Endothelial cell (in vitro differentiated cells): ENCODE measurements at places on chromosomes 1 and 21. TPM values are rescaled to one million over a fixed set of nuclear protein-coding genes. Genes with fewer than 3 reads are reported as not detected.

DNA sequence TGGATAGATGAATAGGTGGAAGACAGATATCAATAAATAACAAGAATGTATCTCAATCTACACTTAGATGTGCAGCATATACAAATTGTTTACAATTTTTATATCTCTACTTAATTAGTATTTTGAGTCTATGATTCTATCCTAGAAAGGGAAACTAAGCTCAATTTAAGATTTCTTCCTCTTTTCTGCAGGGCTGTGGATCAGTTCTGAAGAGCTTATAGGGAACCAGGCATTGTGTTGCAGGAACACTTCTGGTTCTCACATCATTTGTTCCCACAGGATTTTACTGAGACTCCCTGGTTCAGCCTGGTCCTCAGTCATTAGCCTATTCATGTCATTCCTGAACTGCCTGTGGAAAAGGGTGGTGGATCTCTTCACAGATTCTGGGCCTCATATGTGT is 105.8 kb downstream of the TNFSF18 start:
- DNase-seq, result no peak

- no peak for DNase-seq
These were observed 7.2 kb downstream of the SETD4 start for GRCh38 chr21:36052860-36053714.

- DNase-seq, result no peak
These were observed 62.3 kb upstream of the FMN2 start for GRCh38 chr1:240029418-240029817.

DNA sequence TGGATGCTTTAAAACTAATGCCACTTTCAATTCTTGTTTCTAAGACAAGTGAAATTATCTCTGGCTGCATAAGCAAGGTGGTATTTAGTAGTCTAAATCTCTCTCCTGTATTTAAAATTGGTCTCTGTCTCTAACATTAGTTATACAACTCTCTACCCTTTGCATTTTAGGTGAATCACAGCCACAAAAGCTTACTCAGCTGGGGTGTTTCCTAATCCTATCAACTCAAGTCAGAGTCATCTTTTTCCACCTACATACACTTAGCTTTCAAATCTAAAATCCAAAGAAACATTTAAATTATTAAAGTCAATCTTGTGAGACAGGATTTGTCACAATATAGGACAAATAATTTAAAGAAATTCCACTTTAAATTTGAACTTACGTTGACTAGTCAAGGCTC is 255.1 kb upstream of the CXADR start:
- no peak for DNase-seq

DNA sequence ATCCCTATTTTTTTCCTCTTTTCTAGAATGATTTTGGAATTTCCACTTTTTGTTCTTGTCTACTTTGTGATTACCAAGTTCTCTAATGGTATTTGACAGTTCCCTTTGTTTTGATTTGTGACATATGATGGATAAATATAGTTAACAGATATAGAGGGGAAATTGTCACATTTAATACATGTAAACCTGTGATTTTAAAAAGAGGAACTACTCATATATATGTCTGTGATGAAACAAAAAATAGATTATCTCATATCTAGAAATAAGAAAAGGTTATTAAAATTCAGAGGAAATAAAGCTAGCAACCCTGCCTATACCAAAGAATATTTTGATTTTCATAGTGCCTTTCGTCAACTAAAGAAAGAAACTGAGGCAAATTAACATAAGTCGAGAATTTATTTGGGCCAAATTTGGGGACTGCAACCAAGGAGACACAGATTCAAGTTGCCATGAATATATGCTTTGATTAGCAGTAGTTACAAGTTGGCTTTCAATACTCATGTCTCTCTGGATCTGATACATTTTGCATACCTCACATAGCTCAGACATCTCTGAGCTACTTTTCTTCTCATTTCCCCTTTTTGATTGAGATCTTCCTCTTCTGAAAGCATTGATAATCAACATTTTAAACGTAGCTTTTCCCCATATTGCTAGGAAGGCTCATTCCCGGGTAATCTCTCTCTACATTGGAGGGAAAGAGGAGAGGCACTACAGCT is 15.6 kb upstream of the C21orf91 start:
- DNase-seq, result no peak

- DNase-seq, result no peak
These were observed 13.5 kb downstream of the RNF2 start for GRCh38 chr1:185058876-185059275.

DNA sequence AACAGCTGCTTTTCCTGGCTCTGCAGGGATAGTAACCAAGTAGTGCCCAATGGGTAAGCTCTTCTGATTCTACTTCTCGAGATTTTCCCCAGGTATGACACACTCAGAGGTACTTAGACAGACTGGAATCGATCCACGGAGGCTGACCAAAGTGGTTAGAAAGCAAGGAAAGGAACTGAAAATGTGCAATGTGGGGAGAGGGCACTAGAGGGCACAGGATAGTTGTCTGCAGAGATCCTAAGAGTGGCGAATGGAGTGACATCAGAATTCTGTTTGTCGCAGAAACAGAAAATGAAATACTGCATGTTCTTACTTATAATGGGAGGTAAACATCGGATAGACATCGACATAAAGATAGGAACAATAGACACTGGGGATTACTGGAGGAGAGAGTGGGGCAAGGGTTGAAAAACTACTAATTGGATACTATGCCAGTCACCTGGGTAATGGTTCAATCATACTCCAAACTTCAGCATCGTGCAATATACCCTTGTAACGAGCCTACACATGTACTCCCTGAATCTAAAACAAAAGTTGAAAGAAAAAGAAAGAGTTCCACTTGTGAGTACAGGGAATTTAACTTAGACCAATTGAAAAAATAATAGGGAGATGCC is 23.3 kb downstream of the CYP2J2 start:
- peak; percentile 47 for DNase-seq

GRCh38 chr1:44808938-44809917 is 905 bp downstream of the BTBD19 start:
- no peak for DNase-seq

GRCh38 chr1:25608488-25609178 is 8.0 kb upstream of the MAN1C1 start:
- DNase-seq, result peak; percentile 81

DNA sequence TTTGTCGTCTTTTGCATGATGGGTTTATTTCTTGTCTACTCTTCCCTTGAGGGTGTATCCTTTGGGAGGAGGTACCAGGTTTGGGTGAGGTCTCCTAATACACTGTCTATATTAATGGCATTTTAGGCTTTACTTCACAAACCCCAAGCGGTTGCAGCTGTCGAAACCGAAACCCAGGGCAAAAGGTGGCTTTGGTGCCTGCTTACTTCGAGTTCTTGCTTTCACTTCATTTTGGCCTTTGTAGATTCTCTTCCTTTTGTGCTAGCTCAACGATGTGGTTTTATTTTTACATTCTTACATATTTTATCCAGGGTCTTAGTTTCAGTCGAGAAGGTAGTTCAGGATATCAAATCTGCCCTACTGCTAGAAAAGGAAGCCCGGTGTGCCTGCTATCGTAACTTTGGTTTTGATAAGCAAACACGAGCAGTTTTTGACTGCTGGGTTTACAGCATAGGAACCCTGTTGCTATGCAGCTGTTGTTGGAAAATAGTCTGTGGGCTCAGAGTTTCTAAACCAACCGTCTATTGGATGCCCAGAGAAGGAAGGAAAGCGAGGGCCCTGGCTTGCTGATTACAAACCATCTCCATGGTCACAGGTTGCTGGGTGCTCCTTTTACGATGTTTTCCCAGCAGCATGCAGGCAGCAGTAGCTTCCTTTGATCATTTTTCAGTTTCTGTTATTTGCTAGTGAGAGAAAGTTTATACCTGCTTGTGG is 9.8 kb upstream of the TSPAN2 start:
- DNase-seq, result peak; percentile 26

- no peak for DNase-seq
These were observed 402.3 kb downstream of the RYR2 start for GRCh38 chr1:237444120-237444790.

- no peak for DNase-seq
These were observed 2.7 kb upstream of the ZBTB21 start for GRCh38 chr21:42012763-42013329.

GRCh38 chr1:186899977-186900376 is 71.2 kb downstream of the PLA2G4A start:
- DNase-seq, result no peak

- no peak for DNase-seq
These were observed 135.9 kb downstream of the FGGY start for GRCh38 chr1:59432531-59433439.

- no peak for DNase-seq
These were observed 75.7 kb downstream of the PHTF1 start for GRCh38 chr1:113683384-113684152.

GRCh38 chr1:234634387-234634786 is 24.4 kb upstream of the IRF2BP2 start:
- no peak for DNase-seq

- no peak for DNase-seq
These were observed 46.0 kb upstream of the LRRN2 start for GRCh38 chr1:204731509-204731908.

DNA sequence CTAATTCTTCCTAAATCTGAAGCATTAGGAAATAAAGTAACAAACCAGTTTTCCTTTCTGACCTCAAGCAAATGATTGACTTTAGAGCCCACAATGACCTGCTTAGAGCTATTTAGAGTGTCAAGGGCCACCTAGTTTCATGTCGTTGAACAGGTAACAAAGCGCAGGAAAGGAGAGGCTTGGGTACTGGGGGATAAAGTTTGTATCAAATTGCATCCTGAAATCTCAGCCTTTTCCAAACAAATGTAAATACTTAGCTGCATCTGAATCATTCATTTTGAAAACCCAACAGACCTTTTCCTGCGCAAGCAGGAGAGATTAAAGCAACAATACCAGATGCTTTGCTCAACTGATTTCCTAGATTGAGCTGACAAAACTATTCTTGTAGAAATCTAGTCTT is 121.2 kb downstream of the NRIP1 start:
- DNase-seq, result no peak

- DNase-seq, result no peak
These were observed 23.9 kb downstream of the CACHD1 start for GRCh38 chr1:64493831-64494230.

DNA sequence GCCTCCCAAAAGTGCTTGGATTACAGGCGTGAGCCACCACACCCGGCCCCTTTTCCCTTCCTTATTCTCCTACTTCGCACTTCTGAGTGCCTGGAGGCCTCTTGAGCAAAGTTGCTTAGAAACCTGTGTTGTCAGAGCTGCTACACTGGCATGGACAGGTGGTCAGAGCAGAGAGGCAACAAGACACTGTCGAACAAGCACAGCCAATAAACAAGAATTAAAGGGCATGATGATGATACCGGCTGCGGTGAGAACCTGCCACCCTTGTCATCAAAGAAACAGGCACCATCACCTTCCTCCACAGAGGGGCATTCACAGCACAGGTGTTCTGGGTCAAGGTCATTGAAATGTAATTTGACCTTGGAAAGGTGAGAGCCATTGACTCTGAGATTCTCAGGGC is 23.3 kb downstream of the STUM start:
- DNase-seq, result no peak

DNA sequence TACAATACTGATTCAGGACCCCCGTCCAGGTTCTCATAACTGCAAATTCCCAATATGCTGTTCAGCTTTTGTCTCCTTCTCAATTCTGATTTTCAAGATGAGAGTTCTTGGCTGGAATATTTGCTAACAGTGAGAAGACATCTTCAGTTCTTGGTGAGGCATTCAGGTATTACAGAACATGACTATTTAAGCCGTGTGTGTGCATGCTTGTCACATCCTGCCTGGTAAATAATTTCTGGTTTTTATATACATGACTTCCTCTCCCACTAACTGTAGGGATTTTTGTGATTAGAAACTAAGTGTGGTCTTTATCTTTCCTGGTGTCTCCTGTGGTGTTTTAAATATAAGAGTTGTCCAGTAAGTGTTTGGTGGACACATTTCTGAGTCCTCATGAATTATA is 10.2 kb upstream of the SLC19A2 start:
- no peak for DNase-seq

DNA sequence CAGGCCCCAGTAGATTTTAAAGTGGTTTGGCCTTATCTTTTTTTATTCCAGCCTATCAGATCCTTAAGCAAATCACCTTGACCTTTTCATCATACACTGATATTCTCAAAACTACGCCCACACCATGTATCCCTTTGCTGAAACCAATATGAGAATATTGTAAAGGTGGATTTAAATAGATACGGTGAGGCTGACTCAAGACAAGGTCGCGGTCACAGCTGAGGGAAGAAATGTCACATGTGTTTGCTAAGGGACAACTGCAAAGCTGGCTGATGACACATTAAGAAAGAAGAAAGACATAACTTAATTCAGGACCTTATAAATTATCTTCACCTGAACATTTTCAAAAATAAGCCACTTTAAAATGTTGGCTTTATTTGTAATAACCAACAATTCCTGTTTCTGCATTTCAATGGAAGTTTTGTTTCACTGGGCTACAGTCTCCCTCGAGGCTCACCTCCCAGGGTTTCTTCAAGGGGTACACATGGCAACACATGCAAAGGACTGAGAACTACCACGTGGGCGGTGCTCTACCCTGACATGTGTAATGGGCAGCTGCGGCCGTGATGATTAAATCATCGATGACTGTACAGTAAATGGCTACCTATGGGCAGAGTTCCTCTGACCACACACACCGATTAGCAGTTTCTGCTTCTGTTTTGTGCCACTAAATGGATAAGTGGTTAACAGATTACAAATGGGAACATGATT is 189.5 kb downstream of the SIPA1L2 start:
- DNase-seq, result no peak

DNA sequence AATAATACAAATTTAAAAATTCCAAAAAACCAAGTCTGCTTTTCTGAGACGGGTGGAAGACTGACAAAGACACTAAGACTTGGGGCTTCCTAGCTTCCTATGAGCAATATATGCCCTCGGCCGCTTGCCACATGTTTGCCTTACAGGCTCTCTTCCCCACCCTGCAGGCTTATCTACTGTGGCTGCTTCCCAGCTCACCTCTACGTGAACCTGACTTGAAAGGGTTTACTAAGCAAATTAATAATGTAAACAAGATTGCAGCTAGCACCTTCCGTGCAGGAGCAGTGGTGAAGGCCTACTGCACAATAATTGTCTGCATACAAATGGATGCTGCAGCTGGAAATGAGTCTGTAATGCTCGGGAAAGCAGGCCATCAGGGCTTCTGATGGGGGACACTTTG is 152.9 kb upstream of the DAB1 start:
- no peak for DNase-seq

The SH3BGR gene
- total RNA-seq, result 3.4 TPM

The LAMC1 gene
- 265 TPM for total RNA-seq

The PLA2G2F gene
- total RNA-seq, result not detected

The CYP4X1 gene
- 0.23 TPM for total RNA-seq

The CTSK gene
- 110 TPM for total RNA-seq

The STUM gene
- 0.08 TPM for total RNA-seq

The ZNF648 gene
- not detected for total RNA-seq

The RHBG gene
- not detected for total RNA-seq
